ENCODE measurements at places on chromosomes 12 and 14.
A peak's percentile ranks its signal among the peaks of the same experiment; 100 is the strongest.

DNA sequence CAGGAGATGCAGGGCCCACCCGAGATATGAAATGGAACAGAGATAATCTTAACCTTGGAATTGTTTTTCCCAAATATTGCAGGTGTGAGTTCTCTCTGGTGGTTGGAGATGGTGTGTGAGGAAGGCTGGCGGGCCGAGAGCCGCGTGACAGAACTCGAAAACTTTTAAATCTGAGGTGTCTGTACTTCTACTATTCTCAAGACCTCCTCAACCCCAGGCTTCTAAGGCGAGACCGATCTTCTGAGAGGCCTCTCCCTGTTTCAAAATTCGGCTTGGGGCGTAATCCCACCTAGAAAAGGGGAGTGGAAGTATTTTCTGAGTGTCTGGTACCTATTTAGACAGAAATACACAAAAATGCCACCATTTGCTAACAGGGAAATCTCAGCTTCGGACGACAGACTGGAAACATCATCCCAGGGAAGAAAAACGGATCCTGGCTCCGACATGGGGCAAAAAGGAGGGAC, 611 bp downstream of the SARNP start:
- no peak for DNase-seq

DNA sequence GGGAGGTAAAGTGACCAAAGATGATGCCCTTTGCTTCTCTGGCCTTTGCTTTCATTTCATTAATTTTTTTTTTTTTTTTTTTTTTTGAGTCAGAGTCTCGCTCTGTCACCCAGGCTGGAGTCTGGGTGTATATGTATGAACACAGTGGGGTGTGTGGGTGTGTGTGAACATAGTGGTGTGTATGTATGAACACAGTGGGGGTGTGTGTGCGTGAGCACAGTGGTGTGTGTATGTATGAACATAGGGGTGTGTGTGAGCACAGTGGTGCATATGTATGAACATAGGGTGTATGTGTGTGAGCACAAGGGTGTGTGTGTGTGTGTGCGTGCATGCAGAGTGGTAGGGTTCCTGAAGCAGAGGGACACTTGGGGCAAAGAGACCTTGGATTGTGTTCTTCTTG, 9.6 kb downstream of the KLC1 start:
- no peak for DNase-seq

- peak; percentile 62 for DNase-seq
Measured at GRCh38 chr14:52918486-52918885, 32.4 kb downstream of the FERMT2 start.

- DNase-seq: no peak
Measured at GRCh38 chr14:29643433-29644211, 284.0 kb downstream of the PRKD1 start.

DNA sequence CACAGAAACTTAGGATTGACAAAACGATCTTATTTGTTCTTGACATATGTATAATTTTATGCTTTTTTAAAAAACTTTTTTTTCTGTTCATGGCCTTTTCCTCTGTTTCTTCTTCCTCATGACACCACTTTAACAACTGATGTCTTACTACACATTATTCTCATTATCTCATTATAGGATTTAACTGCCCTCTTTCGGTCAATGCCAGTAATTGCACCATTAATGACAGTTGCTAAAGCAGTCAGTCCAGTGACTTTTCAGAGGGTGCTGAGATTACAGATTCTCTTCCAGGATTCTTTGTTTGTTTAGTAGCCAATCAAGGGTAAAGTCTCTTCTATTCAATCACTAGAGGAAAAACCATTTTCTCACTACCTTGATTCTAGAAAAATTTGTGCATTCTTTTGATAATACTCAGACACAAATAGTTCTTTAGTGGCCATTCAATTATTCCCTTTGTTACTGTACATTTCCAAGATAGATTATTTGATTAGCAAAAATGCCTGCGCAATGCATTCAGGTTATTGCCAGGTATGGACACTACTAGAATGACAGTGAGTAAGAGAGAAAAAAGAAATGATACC, 50.1 kb downstream of the KLRG1 start:
- peak; percentile 85 for DNase-seq

DNA sequence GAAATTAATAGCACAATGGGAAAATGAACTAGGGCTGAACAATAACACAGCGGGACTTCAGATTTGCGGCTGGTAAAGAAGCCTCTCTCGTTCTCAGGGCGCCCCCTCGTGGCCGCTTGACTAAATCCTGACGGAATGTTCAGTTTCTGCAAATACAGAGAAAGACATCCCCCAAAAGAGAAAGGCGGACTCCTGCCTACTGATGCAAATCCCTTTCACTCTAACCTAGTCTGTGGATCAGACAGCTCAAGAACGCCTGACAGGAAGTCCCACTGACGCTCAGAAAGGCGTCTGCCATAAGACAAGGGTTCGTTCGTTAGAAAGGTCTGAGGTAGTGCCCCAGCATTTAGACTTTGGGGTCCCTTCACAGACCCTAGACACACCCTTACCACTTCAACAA, 2.5 kb downstream of the NUAK1 start:
- peak; percentile 95 for DNase-seq

- no peak for DNase-seq
Measured at GRCh38 chr14:74267588-74267987, 28.3 kb downstream of the VSX2 start.

- no peak for DNase-seq
Measured at GRCh38 chr12:71223139-71223538, 65.3 kb upstream of the TSPAN8 start.

DNA sequence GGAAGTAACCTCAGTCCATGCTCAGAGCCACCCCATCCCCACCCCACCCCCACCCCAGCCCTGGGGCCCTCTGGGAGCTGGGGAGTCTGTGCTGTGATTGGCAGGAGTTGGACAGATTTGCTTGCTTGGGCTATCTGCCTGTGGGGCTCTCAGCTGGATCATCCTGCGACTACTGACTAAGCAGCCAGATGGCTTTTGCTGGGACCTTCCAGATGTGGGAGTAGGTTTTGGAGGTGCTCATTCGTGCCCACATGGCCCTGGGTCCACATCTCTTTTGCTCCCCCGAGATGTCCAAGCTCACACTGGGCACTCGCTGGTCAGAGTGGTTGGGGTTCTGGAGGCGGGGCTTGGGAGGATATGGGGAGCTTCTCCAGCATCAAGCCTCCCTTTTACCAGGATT, 138.9 kb downstream of the TSPAN9 start:
- DNase-seq: no peak

DNA sequence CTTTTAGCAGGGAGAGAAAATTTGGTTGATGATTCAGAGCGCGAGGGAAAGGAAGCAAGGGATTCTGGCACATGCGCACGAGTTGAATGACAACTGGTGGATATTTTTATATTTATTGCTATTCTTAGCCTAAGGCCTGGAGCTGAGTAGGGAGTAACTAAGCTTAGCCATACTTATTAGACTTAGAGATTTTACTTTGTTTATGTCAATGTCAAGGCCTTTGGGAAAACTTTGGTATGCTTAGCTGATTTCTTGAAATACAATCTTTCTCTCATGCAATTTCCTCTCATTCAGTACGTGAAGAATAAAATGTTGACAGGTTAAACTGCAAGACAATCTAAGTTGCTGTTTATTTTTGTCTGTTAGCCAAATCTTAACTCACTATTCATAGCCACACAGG, 101.1 kb downstream of the CRADD start:
- peak; percentile 37 for DNase-seq
